Spinal cord (tissue), 10 donors: ENCODE measurements at places on chromosomes 2 and 18. TPM values are rescaled to one million over a fixed set of nuclear protein-coding genes. Genes with fewer than 3 reads are reported as not detected.

Gene SLC39A6
- 121 TPM for total RNA-seq

Gene CNTNAP5
- 63.2 TPM for total RNA-seq

Gene PDCL3
- 15.4 TPM for total RNA-seq

- DNase-seq, result peak; percentile 89
These were observed 23.6 kb upstream of the SLC9A4 start for GRCh38 chr2:102449370-102449974.

DNA sequence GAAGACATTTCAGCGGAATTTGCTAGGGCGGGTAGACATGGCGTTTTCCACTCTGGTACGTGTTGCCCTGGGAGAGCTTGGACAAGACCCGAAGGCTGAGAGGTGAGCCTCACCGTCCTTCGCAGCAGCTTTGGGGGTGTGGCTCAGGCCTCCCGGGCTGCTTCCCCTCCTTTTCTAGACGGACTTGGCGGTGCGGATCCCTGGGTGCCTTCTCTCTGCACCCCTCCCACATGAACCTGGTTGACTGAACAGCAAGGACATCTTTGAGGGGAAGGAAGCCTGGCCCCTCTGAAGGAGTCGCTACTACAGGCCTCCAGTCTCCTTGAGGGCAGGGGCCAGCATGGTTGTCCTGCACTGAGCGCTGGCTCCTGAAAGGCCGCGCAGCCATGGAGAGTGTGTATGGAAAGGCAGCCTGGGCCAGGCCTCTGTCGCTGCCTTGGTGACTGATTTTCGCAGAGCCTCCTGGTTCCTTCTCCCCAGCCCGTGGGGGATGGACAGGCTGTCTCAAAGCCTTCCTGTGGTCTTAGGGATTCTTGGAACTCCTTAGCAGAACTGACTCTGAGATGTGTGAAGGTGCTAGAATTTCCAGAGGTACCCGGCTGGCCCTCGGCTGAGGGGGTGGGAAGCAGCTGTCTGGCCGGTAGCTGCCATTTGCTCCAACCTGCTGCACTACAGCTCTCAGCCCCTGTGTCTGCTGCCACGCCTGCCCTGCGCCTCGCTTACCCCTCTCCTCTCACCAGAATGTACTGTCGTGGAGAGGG, 9.9 kb downstream of the CNNM4 start:
- no peak for DNase-seq

GRCh38 chr18:31658670-31659575, 25.5 kb downstream of the B4GALT6 start:
- no peak for DNase-seq

DNA sequence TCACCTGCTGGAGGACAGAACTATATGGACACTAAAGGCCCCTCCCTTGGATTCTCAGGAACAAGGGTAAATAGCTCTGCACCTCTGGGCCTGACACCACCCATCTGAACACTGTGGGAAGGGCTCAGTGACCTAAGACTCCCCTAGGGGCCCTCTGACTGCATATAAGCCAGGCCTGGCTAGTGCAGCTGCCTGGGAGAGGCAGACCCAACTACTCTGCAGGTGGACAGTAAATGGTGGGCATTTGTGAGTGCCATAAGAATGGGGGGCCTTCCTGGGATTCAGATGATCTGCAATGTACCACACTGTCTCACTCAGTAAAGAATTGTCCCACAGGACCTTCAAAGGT, 11.2 kb upstream of the WIPF1 start:
- DNase-seq, result no peak

DNA sequence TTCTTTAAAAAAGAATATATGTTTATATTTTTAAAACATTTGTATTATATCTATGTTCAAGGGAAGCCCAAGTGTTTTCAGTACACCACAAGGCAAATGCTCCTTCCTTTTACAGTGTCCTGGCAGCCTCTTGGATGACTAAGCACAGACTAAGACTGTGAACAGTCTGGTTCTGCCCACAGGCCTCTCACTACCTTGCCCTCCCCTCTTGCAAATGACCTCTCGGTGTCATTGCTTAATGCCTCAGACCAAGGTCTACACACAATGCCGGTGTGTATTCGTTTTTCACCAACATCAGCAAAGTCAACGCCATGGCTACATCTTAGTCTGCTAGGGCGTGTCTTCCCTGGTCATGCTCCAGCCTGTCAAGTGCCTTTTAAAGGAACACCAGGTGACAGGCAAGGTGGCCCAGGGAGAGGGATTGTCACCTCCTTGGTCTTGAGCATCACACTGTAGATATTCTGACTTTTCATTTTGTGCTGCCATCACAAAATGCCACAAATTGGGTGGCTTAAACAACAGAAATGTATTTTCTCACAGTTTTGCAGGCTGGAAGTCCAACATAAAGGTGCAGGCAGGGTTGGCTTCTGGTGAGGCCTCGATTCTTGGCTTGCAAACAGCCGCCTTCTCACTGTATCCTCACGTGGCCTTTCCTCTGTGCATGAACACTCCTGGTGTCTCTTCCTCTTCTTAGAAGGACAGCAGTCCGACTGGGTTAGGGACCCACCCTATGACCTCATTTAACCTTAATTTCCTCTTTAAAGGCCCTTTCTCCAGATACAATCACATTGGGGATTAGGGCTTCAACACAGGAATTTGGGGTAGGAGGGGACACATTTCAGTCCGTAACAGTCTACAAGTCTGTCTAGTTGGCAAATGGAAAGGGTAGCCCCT, 266.5 kb downstream of the KLHL29 start:
- no peak for DNase-seq

GRCh38 chr2:111634050-111634794, 249.8 kb downstream of the ANAPC1 start:
- no peak for DNase-seq
